ENCODE measurements at places on chromosomes 7 and 10. TPM values are rescaled to one million over a fixed set of nuclear protein-coding genes. Genes with fewer than 3 reads are reported as not detected.
A peak's percentile ranks its signal among the peaks of the same experiment; 100 is the strongest.

The FAM25A gene
- not detected for total RNA-seq

The STK31 gene
- not detected for total RNA-seq

- DNase-seq: no peak
These were observed 54.0 kb downstream of the GTF2IRD1 start for GRCh38 chr7:74507538-74508319.

GRCh38 chr7:80940539-80941207 lies 21.8 kb upstream of the SEMA3C start:
- DNase-seq: peak; percentile 32

DNA sequence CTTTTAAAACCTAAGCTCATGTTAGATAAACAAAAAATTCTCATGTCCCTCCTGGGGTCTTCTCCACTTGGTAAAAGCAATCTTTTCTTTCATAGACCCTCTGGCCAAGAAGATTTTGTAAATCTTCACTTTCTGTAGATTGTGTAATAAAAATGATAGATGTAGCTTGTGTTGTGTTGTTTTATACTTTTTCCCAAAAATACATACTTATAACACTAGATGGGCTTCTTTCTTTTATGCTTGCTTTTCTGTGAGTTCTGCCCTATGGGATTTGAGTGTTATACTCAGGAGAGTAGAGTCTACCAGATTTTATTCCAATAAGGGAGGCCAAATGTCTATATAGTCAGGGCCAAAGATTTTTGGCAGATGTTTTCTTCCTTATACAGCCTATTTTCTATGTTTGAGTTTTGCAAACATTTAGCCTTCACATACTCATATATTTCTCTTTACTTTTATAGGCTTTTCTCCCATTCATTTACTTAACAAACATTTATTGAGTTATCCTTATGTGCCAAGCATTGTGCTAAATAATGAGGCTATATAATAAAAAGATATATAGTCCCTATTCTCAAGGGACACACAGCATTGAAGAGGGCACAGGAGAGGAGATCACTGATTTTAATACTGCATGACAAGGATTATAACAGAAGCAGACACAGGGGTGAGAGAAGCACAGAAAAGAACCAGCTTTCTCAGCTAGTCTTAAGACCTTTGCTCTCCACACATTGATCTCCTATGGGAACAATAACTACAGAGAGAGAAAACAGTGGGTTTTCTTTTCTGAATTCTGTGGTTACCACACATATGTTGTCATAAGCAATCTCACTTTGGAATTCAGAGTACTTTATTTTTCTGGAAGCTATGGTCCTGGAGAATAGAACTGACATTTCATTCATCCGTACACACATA lies 58.0 kb upstream of the PNLIP start:
- no peak for DNase-seq

GRCh38 chr7:29076631-29077030 lies 69.7 kb downstream of the CPVL start:
- no peak for DNase-seq

DNA sequence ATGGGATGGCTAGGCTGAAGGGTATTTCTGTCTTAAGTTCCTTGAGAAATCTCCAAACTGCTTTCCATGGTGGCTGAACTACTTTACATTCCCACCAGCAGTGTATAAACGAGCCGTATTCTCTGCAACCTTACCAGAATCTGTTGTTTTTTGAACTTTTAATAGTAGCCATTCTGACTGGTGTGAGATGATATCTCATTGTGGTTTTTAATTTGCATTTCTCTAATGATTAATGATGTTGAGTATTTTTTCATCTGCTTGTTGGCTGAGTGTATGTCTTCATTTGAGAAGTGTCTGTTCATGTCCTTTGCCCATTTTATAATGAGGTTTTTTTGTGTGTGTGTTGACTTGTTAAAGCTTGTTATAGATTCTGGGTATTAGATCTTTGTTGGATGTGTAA lies 226.8 kb upstream of the IGFBP3 start:
- DNase-seq: no peak

DNA sequence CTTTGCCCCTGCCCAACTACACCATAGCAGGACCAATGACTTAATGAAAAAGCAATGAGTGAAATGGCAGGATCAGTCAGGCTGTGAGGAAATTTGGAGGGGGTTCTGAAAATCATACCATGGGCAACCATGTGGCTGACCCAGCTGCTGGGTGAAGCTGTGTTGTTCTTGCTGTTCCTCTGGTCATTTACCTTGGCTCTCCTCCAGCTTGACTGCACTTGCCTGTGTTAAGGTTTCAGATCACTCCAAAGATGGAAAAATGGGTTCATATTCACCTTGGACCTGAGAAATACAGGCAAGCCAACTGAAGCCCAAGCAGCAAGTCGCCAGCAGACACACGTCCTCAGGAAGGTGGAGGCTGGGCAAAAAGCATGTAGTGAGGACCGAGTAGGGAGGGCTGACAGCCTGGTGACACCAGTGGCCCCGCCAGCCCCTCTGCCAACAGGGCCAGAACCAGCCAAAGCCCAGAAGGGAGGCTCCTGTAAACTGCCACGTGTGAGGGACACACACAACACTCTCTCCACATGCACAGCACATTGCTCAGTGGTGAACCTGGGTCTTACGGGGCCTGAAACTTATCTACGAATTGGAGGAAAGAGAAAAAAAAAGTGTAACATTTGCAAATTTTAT lies 40.1 kb downstream of the PARP12 start:
- no peak for DNase-seq

DNA sequence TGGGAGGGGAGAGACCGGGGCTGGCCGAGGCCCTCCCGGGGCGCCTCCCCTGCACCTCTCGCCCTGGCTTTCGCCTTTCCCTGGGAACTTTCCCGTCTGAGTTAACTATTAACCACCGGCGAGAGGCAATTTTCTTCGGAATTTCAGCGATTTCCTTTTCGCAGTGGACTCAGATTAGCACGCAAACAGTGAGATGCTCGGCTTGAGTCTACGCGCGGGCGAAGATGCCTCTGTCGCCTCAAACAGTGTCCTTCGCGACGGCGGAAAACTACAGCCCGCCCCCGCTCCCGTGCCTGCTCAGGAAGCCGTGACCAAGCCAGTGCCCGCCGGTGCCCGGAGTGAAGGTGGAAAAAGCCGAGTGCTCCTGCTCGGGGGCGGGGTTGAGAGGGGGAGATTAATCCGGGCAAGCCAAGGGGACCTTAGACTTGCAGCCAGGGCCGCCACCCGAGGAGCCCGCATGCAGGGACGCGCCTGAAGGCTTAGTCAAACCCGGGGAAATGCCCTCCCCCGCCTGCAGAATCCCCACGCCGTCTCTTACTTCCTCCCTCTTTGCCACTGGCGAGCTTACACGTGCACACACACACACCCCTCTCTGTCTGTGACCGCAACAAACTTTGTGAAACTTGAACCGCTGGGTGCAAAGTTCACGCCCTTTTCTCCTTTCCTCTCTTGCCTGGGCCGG lies 14.5 kb upstream of the PAX2 start:
- no peak for DNase-seq

GRCh38 chr10:78634389-78634815 lies 434.4 kb upstream of the ZMIZ1 start:
- peak; percentile 68 for DNase-seq

DNA sequence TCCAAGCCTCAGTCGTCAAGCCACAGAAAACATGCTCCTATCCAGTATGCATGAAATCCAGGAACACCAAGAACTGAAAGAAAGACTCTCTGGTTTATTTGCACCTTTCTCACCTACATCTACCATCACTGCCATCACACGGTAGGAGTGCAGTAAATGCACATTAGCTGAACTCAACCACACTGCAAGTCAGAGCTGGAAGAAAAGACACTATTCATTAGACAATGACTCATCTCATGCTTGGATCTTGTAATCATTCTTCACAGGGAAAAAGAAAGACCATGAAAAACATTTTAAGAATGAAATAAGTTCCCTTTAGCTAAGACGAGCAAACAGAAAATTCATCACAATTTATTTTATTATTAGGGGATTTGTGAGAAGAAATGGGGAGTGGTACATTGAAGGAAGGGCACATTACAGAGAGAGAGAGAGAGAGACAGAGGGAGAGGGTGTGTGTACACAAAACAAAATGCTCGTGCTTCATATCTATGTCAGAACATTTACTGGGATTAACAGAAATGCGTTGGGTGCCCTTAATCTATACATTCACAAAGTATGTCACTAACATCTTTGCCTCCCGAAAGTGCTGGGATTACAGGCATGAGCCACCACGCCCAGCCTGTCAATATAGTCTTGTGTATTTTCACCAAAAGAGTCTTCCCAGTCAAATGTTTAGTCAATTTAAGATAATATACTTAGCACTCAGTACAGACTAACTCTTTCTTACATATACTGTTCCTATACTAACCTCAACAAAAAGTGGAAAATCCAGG lies 324.9 kb downstream of the PARD3 start:
- DNase-seq: peak; percentile 63

DNA sequence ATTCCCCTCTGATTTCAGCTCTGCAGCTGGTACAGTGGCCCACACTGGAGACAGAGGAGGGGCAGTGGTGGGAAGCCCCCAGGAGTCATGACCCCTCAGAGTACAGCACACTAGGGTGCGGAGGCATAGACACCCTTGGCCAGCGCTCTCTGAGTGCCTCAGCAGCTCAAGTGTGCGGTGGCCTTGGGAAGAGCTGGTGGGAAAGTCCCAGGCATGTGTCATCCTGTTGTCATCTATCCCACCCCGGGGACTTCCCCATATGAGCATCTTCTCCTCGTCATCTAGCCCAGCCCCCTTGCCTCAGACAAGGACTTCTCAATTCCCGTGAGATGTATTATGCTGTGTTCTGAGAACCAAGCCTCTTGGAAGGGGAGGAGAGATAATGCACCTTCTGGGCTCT lies 15.6 kb upstream of the PPIF start:
- DNase-seq: peak; percentile 94

GRCh38 chr10:91711885-91712680 lies 79.2 kb upstream of the PPP1R3C start:
- DNase-seq: peak; percentile 14

DNA sequence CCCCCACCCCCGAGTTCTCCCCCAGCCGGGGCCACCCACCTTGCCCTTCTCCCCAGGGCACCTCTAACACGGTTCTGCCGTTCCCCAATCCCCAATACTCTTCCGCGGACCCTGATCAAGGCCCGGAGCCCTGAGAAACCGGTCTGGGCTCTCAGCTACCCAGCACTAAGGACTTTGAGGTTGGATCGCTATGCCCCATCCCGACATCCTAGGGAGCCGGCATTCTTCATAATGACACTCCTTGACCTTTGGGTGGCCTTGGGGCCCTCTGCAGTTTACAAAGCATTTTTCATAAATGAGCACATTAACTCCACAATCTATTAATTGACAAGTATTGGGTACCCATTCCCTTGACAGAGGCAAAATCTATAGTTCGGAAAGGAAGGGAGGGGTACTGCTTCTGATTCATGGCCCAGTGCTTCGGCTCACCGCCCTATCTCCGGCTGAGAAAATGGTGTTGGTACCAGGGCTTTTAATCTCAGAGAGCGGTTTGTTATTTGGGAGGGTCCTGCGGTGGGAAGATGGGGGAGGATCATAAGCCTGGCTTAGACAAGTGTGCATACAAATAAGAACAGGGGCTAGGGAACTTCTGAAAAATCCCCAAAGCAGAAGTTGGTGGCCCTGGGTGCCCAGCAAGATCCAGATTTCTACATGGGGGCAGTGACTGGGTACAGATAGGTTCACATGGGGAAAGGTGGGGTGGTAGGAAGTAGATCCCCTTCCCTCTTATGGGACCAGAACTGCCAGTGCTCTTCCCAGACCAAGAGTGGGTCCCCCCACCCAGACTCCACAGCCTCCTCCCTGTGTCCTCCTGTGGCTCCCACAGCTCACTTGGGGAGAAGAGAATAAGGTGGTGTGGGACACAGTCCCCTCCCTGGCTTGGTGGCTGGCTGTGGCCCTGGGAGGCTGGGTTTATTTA lies 3.2 kb downstream of the IMPDH1 start:
- no peak for DNase-seq

Data from RPMI7951 (cell line).